ENCODE measurements at places on chromosomes 13 and 19.
A peak's percentile ranks its signal among the peaks of the same experiment; 100 is the strongest.

DNA sequence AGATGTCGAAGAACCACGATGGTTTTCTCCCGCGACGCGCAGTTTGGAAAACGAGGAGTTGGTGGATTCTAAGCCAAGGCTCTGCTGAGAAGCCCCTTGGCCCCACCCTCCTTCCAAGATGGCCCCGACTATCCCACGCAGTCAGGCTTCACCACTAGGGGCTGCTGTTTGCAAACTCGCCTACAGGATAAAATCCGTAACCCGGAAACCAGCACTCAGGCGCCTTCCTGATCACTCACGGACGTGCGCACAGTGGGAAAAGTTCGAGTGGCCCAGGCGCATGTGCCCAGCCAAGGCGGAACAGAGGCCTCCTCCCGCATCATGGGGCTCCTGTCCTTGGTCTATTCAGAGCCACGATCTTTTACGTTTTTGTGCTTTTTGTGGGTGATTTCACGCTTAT is 19.2 kb upstream of the UQCR11 start:
- peak; percentile 28 for DNase-seq

DNA sequence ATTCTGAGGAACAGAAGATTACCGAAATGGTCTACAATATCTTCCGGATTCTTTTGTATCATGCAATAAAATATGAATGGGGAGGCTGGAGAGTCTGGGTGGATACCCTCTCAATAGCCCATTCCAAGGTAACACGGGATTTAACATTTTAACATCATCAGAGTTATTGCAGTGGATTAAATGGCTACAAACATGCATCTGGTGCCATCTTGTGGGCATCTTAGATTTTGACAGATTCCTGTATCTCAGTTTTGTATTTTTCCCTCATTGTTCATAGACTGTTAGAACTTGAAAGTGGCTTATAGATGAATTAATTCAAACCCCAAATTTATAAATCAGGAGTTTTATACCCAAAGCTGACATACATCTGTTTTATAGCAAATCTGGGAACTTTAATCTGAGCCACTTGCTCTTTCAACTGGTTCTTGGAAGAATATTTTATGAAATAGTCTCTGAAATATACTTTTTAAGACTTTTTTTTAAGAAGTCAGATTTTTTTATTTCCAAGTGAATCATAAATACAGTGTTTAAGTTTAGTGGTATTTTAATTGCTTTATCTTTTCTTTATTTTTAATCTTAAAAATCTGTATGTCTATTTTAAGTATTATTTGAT is 215.2 kb downstream of the NBEA start:
- DNase-seq = no peak

DNA sequence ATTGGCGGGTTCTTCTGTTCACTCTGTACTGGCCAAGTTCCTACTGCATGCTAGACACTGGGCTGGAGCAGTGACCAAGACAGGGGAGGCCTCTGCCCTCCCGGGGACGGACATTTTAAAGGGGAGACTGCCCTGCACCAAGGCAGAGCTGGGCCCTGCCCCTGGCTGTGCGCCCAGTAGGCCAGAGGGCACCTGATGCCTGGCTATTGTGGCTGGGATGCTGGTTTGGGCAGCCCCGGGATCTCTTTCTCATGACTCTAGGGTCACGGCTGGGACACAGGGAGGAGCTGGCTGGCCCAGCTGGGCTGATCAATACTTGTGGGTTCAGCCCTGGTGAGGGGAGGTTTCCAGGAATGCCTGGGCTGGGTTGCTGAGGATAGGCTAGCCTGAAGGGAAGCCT is 17.7 kb downstream of the LIPE start:
- no peak for DNase-seq

- DNase-seq = no peak
These were observed 272.5 kb downstream of the LHFPL6 start for GRCh38 chr13:39330504-39330903.

- no peak for DNase-seq
These were observed 6.0 kb downstream of the GJB2 start for GRCh38 chr13:20186771-20187170.

GRCh38 chr19:17975032-17975431 is 8.1 kb downstream of the KCNN1 start:
- no peak for DNase-seq

GRCh38 chr19:12156223-12157058 is at the start of gene ZNF625:
ZNF625 (minus strand) TSS chr19:12156734; CDS start chr19:12156558, 176 bp downstream.
- DNase-seq = no peak

DNA sequence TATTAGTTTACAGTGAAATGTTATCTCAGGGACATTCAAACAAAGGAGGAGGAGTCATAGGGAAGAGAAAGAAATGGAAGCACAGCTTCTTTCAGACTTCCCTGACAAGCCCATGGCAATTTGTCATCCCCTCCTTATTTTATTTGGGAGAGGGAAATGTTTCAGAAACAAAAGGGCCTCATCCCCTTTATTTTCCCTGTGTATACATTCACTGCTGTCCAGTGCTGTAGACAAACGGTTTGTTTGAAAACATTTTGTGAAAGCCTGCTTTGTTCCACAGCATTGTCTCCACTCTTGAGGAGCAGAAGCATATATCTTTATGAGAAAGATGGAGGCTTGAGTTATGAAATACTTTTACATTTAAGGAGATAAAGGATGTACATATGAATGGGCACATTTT is 12.3 kb downstream of the ZNF460 start:
- DNase-seq = no peak

GRCh38 chr19:51407511-51408131 is 9.8 kb downstream of the SIGLEC10 start:
- DNase-seq = no peak

- no peak for DNase-seq
These were observed 7.3 kb downstream of the SIGLEC9 start for GRCh38 chr19:51131780-51132680.

DNA sequence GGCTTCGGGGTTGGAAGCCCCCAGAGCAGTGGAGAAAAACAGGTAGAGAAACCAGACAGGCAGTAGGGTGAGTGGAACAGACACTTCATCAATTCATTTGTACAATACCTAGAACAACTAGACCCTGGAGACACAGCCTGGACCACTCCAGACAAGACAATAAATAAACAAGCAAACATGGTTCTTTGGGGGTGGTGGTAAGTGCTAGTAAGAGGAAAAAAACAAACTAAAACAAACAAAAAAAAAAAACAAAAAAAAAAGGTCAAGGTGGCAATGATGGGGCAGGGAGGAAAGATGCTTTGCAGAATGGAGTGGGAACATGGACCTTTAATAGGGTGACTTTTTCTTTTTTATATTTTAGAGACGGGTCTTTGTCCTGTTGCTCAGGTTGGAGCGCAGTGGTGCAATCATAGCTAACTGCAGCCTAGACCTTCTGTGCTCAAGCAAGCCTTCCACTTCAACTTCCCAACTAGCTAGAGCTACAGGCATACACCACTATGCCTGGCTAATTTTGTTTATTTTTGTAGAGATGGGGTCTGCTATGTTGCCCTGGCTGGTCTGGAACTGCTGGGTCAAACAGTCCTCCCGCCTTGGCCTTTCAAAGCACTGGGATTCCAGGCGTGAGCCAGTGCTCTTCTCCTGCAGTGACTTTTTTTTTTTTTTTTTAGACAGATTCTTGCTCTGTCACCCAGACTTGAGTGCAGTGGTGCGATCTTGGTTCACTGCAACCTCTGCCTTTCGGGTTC is 3.1 kb downstream of the JUNB start:
- no peak for DNase-seq

DNA sequence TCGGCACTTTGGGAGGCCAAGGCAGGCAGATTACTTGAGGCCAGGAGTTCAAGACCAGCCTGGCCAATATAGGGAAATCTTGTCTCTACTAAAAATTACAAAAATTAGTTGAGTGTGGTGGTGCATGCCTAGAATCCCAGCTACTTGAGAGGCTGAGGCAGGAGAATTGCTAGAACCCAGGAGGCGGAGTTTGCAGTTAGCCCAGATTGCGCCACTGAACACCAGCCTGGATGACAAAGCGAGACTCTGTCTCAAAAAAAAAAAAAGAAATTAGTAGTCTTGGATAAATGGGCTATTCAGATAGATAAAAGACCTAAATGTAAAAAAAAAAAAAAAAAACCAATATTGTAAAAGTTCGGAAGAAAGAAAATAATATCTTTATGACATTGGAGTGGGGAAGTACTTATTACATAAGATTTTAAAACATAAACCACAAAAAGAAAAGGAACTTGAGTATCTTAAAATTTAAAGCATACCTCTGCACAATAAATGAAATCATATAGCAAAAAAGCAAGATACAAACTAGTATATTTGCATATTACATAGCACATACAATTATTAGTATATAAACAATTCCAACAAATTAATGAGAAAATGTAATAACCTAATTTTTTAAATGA is 26.7 kb upstream of the RNASEH2B start:
- DNase-seq = no peak

- no peak for DNase-seq
These were observed 4.3 kb upstream of the NAXD start for GRCh38 chr13:110610955-110611595.

DNA sequence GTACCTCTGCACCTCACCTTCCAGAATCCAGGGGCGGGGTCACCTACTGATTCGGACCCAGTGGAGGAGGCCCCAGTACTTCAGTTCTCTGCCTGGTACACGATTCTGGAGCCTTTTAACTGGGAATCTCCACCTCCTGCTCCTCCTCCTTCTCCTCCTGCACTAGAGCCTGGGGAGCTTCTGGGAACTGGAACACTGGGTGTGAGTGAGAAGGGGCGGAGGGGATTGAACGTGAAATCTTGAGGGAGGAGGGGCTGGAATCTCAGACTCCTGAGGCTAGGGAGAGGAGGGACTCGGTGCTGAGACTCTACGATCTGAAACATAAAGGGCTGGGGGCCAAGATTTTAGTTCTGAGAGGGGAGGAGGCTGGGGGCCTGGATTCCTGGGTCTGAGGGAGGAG is at the start of gene KLK8:
Gene KLK8, minus strand, starts transcription at position 90 of the 400 bp plus-strand sequence. CDS start 437 bp downstream, outside the sequence.
- no peak for DNase-seq

GRCh38 chr19:1012334-1012733 is 8.6 kb downstream of the TMEM259 start:
- DNase-seq = no peak

DNA sequence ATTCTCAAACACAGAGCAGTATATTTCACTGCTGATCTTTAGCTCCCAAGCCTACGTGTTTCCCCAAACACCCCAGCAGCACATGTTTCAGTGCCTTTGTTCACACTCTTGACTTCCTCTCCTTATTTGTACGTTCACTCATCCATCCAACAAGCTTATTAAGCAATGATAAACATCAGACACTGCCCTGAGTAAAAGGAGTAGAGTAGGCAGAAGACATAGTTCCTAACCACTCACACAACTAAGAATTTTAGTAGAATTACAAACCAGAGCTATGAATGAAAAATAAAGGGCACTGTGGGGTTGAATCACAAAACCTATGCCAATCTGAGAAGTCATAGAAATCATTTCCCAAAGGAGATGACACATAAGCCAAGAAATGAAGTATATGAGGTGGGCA is 213.5 kb downstream of the DIAPH3 start:
- no peak for DNase-seq

GRCh38 chr19:19527674-19528625 is 761 bp upstream of the YJEFN3 start:
- no peak for DNase-seq

Data from activated CD8-positive, alpha-beta memory T cell treated with anti-CD3 and anti-CD28 coated beads for 4 hours (primary cell).